ENCODE measurements at places on chromosomes 16 and 17.

DNA sequence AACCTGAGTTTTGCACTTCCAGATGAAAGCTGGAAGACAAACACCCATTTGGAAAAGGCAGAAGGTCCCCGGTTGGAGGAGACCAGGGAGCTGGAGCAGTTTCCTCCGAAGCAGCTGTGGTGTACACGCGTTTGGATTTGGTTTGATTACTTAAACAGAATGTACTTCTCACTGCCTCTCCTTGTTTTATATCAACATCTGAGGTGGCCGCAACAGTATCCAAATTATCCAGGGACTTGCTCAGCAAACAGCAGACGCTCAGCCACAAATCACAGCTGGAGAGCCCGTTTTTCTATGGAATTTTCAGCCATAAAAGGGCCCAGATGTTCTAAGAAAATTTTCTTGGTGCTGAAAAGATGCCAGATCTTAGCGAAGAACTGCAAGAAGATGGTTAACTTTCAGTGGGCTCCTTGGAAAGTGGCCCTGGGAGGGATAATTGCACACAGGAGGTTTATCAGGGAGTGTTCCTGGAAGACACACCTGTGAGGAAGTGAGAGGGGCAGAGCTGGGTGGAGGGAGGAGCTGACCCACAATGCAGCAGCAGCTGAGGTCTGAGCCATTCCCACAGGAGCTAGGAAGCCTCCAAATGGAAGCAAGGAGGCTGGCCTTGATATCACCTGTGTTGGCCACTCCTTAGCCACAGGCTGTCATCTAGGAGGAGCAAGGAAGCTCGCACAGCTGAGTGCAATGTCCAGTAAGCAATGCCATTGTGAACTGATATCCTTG is 28.9 kb upstream of the CDH5 start:
- no peaks in the 10 kb centered on the region for H3K36me3 ChIP-seq
- DNase-seq: no peak
- H3K27me3 ChIP-seq: no peaks in the 10 kb centered on the region
- H3K4me3 ChIP-seq: no peak overlapping the region
- no peaks in the 10 kb centered on the region for H3K4me1 ChIP-seq

DNA sequence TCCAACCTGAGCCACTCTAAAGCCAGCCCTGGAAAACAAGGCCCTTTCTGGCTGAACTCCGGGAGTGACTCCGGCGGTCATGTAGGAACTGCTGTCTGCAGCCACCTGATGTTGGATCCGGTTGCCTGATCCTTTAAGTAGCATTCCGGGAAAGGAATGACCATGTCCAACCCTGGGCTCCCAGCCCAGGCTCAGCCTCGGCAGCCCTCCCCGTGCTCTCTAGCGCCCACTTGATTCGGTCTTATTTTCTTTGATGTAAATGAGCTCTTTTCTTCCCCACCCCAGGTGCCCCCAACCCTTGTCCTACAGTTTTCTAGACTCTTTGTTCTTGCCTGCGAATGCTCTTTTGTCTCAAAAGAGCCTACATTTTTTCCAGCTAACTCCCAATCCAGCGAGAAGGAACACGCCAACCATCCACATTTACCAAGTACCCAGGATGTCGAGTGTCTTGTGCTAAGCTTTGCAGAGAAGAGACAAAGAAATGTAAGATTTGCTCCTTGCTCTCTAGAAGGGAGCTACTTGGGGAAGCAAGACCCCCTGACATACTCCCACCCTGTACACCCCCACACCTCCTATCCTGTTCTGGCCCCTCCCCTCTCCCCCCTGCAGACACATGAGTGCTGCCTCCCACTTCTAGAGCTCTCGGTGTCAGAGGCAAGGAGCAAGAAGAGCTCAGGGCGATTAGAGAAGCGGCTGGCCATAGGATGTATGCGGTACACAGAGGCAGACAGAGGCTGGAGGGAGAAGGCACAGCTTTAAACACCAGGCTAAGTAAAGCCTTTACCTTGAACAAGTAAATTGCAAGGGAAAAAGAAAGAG is 53.8 kb downstream of the COG7 start:
- DNase-seq: no peak
- no peaks in the 10 kb centered on the region for H3K27me3 ChIP-seq
- H3K4me1 ChIP-seq: no peaks in the 10 kb centered on the region

GRCh38 chr17:46117117-46117516 is 76.1 kb downstream of the KANSL1 start:
- no peaks in the 10 kb centered on the region for H3K27me3 ChIP-seq
- no peak overlapping the region for H3K4me3 ChIP-seq
- no peak for DNase-seq
- H3K27ac ChIP-seq: no peak overlapping the region
- H3K36me3 ChIP-seq: no peaks in the 10 kb centered on the region
- peaks cover 17% of the 10 kb centered on the region for H3K4me1 ChIP-seq

DNA sequence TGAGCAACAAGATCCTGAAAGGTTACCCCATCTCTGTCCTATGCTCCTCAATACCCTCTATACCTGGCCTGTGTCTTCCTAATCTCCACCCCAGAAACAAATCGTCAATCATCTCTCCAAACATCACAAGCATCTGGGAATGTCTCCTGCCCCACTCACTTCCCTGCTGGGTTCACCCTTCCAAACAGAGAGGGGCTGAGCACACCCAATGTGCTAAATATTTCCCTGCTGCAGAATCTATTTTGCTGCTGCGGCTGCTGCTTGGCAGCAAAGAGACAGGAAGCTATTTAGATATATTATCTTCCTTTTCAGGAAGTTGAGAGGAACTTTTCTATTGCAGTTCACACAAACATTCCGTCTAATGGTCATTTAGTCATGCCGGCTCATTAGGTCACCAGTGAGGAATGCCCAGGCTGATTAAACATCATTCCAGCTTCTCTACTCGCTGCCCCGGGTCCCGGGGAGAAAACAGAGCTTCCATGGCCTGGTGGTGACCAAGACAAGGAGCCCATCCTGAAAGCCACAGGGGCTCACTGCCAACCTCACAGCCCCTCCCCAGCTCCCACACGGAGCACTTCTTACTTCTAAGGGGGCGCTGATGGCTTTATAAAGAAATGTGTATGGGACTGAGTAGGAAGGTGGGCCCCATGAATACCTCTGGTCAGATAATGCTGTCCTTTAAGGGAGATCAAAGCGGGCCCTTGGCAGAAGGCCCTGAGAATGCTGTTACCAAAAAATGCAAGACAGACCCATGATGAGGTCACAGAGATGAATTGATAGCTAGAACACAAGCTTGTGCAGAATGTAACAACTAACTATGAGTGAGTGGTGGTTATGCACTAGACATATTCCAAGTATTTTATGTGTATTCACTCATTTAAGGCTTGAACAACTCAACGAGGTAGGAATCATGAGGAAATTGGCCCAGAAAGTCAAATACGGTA is 218.3 kb downstream of the SOX9 start:
- peaks cover 5% of the 10 kb centered on the region for H3K4me1 ChIP-seq
- no peaks in the 10 kb centered on the region for H3K27me3 ChIP-seq

DNA sequence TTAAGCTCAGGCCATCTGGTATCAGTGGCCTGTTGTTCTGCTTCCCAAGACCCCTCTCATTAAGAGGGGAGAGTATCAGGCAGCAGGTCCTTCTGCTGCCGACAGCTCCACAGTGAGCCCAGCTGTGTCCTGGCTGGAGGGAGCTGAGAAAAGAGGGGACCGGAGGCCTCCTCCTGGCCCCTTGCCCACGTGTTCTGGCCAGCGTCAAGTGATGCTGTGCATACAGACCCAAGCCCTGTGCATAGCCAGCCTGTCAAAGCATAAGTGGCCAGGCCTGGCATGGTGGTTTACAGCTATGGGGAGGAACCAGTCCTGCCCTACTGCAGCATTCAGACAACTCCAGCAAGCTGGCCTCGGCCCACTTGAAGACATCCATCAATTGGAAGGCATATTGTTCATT is 48.0 kb downstream of the ABCC6 start:
- no peak overlapping the region for H3K4me3 ChIP-seq
- no peaks in the 10 kb centered on the region for H3K27me3 ChIP-seq
- H3K36me3 ChIP-seq: no peaks in the 10 kb centered on the region
- no peak overlapping the region for H3K27ac ChIP-seq
- DNase-seq: no peak

DNA sequence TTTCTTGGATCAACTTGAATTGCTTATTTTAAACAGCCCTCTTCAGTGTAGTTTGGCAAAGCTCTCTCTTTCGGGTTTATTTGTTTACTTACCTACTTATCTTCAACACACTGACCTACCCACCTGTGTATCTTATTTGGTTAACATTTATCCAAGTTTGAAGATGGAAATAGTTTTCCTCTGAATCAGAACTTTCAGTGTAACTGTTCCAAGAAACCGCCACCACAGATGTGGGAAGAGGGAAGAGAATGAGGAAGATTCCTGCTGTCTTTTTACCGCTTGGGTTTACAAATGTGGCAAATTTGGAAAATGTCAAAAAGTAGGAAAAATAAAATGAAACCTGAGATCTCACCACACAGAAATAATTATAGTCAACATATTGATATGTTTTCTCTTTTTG is 115.8 kb downstream of the MSI2 start:
- no peaks in the 10 kb centered on the region for H3K27me3 ChIP-seq
- H3K4me1 ChIP-seq: peaks cover 34% of the 10 kb centered on the region
- H3K4me3 ChIP-seq: no peak overlapping the region
- no peak for DNase-seq

GRCh38 chr16:2713523-2713922 is 6.5 kb downstream of the PRSS27 start:
- no peaks in the 10 kb centered on the region for H3K4me1 ChIP-seq
- H3K27ac ChIP-seq: no peak overlapping the region
- H3K4me3 ChIP-seq: no peak overlapping the region
- H3K36me3 ChIP-seq: peaks cover 5% of the 10 kb centered on the region

All from adrenal gland (tissue), 19 donors.